ENCODE measurements at places on chromosomes 13 and 19.

GRCh38 chr19:30068528-30069395 lies 126.7 kb downstream of the URI1 start:
- DNase-seq: no peak

DNA sequence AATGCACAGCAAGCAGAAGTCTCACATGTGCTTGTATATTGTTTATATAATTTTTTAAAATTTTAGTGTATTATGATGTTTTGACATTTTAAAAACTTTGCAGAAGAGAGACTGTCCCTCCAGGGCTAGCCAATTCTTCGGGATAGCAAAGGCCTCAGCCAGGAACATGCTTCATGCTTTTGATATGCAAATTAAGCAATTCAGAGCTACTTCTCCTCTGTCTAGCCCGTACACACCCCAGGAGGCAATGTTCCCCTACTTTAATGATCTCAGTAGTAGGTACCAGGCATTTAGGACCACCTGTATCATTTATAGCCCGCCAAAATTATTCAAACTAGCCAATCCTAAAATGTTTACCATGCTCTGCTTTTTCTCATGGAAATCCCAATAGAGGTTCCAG lies 1116.2 kb downstream of the OLFM4 start:
- DNase-seq: no peak

- DNase-seq: peak; percentile 2
Measured at GRCh38 chr13:28324181-28324789, 170.6 kb downstream of the FLT1 start.

- DNase-seq: no peak
Measured at GRCh38 chr13:89324582-89324981, 1653.4 kb downstream of the SLITRK5 start.

DNA sequence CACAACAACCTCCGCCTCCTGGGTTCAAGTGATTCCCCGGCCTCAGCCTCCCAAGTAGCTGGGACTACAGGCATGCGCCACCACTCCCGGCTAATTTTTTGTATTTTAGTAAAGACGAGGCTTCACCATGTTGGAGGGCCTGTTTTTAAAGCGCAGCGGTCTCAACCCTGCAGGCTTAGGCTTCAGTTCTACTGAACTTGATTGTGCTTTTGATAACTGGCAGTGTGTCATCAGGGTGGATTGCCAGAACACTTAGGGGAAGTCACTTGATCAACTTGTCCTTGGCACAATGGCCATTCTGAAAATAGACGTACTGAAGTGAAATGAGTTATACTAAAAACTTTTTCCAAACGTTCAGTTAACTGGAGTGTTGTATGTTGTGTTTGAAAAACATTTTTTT lies 472.2 kb downstream of the KLF5 start:
- no peak for DNase-seq

- no peak for DNase-seq
Measured at GRCh38 chr19:13823256-13823655, 28.0 kb downstream of the ZSWIM4 start.

DNA sequence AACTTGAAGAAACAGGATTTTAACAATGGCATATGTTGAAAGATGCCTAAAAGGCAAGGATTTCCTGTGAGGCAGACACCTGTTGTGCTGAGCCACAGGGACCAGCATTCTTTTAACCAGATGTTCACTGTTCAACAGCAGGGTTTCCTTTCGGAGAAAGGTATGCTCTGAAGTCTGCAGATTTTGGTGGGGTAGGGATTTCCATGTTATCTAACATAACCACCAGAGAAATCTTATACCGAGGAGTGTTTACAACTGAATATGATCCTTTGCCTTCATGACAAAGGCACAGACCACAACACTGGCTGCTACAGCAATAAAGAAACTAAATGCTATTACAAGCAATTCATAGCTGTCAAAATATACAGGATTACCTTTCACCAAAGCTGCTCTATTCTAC lies 48.1 kb downstream of the MPHOSPH8 start:
- DNase-seq: no peak

DNA sequence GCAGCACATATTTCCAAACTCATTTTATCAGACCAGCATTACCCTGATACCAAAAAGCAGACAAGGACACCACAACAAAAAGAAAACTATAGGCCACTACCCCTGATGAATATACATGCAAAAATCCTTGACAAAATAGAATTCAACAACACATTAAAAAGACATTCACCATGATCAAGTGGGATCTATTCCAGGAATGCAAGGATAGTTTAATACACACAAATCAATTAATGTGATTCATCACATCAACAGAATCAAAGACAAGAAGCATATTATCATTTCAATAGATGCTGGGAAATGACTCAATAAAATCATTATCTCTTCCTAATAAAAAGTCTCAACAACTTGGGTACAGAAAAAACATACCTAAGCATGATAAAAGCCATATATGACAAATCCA lies 11.2 kb downstream of the ZNF347 start:
- DNase-seq: no peak

GRCh38 chr13:96632536-96633320 lies 361.5 kb downstream of the OXGR1 start:
- no peak for DNase-seq

DNA sequence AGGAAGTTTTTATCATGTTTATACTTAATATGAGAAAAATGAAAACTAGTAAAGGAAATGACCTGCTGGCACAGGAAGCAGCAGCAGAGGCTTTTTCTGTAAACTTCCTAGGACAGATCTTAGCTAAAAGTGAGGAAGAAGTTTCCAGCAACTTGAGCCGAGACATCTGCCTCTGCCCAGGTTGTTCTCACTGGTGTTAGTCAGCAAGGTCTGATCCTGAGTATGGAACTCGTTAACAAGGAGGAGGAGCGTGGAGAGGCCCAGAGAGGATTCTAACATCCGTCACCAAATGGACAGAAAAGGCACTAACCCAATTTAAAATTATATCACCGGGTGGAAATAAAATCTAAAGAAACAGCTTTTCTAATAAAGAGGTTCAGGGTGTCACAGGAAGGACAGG lies 43.6 kb downstream of the PHF11 start:
- no peak for DNase-seq

DNA sequence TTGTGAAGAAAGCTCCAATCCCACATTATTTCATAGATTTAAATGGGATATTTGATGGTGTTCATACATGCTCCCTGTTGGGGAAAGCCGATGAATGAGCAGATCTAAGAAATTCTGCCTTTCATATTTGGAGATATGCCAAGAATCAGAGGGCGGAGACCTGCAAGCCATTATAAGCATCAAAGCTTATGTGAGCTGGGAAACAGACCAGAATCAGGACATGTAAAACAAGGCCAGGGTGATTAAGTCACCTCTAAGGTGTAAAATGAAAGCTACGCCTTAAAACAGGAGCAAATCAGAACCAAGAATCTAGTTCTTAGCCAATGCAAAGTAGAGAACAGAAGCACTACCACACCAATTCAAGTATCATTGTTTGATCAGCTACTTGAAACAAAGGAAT lies 392.4 kb downstream of the DCT start:
- DNase-seq: no peak

DNA sequence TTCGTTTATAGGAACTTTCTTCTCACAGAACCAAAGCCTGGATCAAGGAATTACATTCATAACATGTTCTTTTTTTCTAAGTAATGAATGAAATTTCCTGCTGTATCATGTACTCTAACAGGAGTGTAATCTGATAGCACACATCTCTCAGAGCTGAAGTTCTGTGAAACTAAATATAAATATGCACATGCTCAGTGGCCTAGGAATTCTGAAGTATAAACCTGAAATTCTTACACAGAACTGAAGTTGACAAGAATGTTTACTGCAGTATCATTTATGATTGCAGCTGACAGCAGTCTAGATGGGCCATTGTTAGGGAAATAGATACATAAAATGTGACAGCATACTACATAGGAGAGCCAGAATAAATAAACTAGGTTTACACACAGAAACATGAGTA lies 54.5 kb downstream of the USP12 start:
- DNase-seq: no peak

DNA sequence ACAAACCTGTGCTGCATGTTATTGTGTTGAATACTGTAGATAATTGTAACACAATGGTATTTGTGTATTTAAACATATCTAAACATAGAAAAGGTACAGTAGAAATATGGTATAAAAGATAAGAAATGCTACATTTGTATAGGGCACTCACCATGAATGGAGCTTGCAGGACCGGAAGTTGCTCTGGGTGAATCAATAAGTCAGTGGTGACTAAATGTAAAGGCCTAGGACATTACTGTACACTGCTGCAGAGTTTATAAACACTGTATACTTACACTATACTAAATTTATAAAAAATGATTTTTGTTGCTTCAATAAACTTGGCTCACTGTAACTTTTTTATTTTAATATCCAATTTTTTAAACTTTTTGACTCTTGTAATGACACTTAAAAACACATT lies 34.4 kb downstream of the LMO7 start:
- no peak for DNase-seq

GRCh38 chr13:73556128-73556527 lies 497.3 kb downstream of the KLF5 start:
- no peak for DNase-seq

- no peak for DNase-seq
Measured at GRCh38 chr13:30872685-30873461, 33.2 kb upstream of the MEDAG start.

DNA sequence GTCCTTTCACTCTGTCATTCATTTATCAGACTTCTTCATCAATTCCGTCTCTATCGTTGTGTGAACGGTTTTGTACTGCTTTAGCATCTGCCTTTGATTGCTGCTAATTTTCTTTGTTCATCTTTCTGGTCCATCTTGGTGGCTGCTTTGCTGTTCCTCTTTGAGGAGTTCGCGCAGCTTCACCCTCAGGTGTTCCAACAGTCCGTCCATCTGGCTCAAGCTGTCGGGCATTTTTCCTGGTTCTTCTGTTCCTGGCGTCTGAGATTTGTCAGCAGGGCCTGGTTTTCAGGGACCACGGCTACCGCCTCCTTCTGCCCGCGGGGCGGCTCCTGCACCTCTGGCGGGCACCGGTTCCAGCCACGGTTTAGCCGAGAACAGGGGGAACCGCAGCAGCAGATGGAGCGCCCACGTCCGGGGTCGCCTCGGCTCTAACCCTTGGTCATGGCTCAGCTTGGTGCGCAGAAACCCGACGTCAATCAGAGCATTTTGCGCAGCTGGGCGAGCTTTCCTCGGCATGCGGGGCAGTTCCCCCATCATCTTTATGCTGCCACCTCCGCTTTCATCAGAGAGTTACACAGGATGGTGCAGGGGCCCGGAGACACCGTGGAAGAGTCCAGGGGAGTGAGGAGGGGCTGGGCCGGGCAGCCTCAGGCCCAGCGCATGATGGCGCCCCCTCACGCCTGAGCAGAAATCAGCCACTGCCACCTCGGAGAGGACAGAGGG lies 89.5 kb downstream of the ZNF100 start:
- DNase-seq: no peak

DNA sequence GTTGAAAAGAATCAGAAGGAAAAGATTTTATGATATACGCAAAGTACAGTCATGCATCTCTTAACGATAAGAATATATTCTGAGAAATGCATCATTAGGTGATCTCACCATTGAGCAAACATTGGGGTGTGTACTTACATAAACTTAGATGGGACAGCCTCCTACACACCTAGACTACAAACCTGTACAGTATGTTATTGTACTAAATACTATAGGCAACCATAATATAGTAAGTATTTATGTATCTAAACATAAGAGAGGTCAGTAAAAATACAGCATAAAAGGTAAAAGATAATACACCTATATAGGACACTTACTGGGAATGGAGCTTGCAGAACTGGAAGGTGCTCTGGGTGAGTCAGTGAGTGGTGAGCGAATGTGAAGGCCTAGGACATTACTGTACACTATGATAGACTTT lies 254.6 kb downstream of the SPRY2 start:
- DNase-seq: no peak

GRCh38 chr13:50798923-50799322 lies 44.6 kb downstream of the DLEU7 start:
- DNase-seq: no peak

- no peak for DNase-seq
Measured at GRCh38 chr19:49475995-49476880, 2.2 kb downstream of the FLT3LG start.

- no peak for DNase-seq
Measured at GRCh38 chr13:94063848-94064247, 415.6 kb downstream of the DCT start.

DNA sequence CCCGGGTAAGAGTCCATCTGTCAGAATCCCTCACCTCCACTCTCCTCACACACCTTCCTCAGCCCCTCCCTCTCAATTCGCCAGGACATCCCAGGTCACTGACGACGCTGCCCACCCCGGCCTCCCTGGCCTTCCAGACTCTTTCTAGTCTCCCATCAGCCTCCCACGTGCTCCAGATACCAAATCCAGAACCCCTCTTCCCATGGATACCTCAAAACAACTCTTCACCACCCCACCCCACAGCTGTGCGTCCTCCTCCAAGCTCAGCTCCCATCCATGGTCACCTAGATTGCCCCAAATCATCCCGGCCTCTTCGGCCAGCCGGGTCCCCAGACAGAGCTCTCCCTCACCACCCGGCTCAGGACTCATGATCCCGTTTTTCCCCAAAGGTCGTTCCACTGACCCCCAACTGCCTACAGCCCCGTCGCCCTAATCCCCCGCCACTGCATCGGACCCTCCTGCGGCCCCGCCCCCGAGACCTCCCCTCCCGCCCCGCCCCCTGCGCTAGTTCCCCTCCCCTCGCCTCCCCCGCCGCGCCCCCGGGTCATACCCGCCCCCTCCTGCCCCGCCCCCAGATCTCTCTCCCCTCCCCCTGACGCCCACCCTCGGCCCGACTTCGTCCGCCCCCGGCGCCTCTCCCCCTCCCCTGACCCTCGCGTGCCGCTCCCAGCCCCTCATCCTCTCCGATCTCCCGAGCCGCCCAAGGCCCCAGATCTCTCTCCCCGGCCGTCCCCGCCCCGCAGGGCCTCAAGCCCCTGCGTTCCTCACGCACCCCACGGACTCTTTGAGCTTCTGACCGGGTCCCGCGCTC lies 546 bp downstream of the UBXN6 start:
- DNase-seq: peak; percentile 16

DNA sequence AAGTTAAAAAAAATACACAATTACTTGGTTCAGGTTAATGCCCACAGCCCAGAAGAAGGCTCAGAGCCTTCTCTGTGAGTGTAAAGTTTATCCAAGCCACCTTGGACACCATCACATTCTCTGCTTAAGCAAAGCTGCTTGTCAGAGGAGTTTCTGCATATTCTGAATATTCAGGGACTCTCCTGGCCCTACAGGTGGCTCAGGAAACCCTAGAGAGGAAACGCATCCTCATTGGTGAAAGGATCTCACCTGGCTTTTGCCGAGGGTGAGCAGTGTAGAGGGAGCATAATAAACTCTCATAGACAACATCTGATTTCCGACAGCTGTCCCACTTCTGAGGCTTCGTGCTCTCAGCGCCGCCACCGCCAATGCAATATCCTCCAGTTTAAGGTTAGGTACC lies 239.9 kb upstream of the TSHZ3 start:
- DNase-seq: no peak
